ENCODE measurements at places on chromosomes 16 and 17.

GRCh38 chr16:72172105-72173034, at the start of gene PMFBP1:
TSS of gene PMFBP1 (minus strand) at chr16:72172155. CDS start at chr16:72171208, 947 bp downstream.
- DNase-seq, result peak; percentile 65

GRCh38 chr16:88569614-88569984, 604 bp upstream of the ZC3H18 start:
- DNase-seq, result no peak

DNA sequence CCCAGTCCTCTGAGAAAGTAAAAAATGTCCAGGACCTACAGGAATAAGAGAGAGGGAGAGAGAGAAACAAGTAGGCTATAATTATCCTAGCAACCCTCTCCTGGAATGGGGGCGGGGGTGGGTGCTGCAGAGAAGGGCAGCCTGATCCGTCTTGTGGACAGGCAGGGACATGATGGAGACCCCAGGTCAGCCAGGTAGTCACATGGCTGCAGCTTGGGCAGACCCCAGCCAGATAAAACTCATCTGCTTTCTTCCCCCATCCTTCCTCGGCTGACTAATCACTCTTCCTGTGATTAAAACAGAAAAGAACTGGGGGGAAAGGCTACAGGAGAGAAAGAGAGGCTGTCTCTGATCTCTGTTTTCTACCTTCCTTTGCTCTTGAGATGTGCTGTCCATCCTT, 32.6 kb downstream of the COPZ2 start:
- DNase-seq, result no peak

DNA sequence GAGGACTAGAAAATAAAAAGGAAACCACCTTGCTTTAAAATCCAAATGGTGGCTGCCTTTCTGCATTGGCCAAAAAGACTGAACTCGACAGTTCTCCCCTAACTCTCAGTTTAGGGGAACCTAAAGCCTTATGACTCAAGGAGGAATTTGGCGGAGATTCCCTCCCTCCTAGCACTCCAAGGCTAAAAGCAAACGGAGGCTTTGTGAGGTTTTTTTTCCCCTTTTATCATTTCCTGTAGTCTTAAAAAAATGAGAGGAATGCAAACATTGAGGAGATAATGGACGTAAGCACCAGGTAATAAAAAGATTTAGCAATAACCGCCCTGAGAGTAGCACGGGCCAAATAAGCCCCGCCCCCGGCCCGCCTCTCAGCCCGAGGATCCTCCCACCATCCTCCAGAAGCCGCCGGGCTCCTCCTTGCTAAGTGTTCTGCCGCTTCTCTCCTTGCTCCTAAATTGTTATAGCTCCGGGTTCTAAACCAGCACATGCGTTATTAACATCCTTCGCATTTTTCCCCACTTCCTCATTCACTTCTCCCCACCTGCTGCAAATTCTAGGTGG, 5.8 kb upstream of the KIFC3 start:
- DNase-seq, result peak; percentile 86

- peak; percentile 37 for DNase-seq
Measured at GRCh38 chr17:30433514-30433913, 43.7 kb upstream of the GOSR1 start.

All from kidney epithelial cell (primary cell).